ENCODE measurements at places on chromosomes 1 and 21.

DNA sequence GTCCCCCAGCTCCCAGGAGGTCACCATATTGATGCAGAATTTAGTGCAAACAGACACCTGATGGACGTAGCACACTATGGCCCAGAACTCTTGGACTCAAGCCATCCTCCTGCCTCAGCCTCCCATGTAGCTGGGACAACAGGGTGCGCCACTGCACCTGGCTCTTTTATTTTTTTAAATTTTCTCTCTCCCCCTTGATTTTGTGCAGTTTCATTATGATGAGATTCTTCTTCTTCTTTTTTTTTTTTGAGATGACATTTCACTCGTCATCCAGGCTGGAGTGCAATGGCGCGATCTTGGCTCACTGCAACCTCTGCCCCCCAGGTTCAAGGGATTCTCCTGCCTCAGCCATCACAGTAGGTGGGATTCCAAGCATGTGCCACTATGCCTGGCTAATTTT lies 63.8 kb downstream of the RPS6KA1 start:
- DNase-seq = no peak

GRCh38 chr1:47436304-47436978 lies 1.4 kb upstream of the FOXD2 start:
- DNase-seq = no peak

DNA sequence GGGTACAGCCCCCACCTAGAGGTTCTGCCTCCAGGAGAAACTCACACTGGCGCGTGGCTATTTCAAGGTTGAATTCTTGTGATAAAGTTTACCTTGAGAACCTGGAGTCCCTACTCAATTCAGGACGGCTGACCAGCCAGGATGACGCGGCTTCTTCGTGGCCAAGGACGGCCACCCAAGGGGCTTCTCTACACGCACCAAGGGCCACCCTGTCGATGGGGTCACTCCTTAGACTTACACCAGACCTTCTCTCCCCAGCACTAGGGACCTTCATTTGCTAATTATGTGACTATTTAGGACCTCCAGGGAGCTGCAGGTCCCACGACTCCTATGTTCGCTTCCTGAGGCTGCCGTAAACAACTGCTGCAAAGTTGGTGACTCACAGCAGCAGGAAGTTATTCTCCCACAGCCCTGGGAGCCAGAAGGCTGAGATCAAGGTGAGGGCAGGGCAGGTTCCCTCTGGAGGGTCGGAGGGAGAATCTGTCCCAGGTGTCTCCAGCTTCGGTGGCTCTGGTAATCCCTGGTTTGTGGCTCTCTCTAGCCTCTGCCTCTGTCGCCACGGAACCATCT lies 135.9 kb downstream of the NPHP4 start:
- no peak for DNase-seq

- DNase-seq = peak; percentile 38
These were observed 116.7 kb upstream of the F3 start for GRCh38 chr1:94658221-94658620.

DNA sequence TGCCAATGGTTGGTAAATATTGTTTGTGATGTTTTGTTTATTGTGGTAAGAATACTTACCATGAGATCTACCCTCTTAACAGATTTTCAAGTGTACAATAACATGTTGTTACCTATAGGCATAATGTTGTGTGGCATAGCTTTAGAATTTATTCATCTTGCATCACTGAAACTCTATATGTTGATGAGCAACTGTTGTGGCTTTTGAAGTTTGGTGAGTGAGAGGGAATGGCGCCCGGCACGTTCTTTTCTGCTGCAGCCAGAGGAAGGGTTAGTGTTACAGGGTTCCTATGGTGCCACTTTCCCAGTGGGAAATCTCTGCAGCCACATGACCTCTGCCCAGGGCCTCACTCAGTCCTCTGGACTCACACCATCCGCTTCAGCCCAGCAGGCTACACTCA lies 342.5 kb upstream of the ADGRL2 start:
- no peak for DNase-seq

DNA sequence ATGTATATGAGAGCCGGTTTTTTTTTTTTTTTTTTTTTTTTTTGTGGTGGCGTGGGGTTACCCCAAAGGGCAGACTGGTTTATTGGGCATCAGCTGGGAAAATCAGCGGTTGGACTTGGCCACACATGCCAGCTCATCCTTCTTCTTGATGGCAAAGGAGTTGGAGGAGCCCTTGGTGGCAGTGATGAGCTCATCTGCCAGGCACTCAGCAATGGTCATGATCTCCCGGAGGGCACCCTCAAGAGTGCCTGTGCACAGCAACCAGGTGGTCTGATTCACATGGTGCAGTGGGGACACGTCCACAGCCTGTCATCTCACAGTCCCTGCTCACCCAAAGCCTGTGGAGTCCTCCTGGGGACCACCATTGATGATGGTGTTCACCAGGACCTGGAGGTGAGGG lies 62.0 kb downstream of the MRPS6 start:
- no peak for DNase-seq

DNA sequence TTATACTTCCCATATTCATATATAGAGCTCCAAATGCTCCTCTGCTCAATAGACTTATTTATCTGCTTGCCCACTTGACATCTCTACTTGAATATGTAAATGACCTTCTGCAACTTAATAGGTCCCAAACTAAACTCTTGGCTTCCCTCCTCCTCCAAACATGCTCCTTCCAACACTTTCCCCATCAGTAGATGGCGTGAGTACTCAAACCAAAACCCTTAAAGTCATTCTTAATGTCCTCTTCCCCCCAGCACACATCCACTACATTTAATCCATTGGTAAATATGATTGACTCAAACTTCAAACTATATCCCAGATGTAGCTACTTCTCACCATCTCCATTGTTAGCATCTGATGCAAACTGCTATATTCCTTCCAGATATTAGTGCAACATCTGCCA lies 48.5 kb upstream of the PBX1 start:
- peak; percentile 9 for DNase-seq

Data from GM04504 (cell line).